Upper lobe of left lung (tissue), 6 donors: ENCODE measurements at places on chromosomes 16 and 17. TPM values are rescaled to one million over a fixed set of nuclear protein-coding genes. Genes with fewer than 3 reads are reported as not detected.

- peak overlapping the region; percentile 83 for H3K4me3 ChIP-seq
- H3K36me3 ChIP-seq = peaks cover 13% of the 10 kb centered on the region
- no peak overlapping the region for H3K27ac ChIP-seq
- peaks cover 29% of the 10 kb centered on the region for H3K4me1 ChIP-seq
- no peak for DNase-seq
Measured at GRCh38 chr17:70171159-70171558, 1.8 kb downstream of the KCNJ2 start.

- no peaks in the 10 kb centered on the region for H3K36me3 ChIP-seq
- peaks cover 15% of the 10 kb centered on the region for H3K4me1 ChIP-seq
- no peak for DNase-seq
Measured at GRCh38 chr17:50265690-50266315, 8.5 kb upstream of the TMEM92 start.

Gene EPX
- total RNA-seq = not detected

DNA sequence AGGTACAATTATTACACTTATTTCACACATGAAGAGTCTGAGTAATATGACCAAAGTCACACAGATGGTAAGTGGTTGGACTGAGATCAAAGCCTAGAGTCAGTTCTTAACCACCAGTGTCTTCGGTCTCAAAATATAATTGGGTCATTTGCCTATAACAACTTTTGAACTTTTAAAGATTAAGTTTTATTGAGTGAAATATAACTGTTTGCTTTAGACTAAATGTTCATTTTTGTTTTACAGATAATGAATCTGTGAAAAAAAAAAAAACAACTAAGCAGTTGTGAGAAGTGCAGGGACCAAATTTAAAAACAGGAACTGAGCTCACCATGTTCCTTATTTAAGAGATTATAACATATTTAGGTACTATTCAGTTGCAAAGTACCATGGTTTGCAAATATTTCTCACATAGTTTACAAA is 150.1 kb downstream of the ITFG1 start:
- no peak overlapping the region for H3K27ac ChIP-seq
- no peaks in the 10 kb centered on the region for H3K27me3 ChIP-seq
- H3K4me3 ChIP-seq = no peak overlapping the region

- no peak overlapping the region for H3K27ac ChIP-seq
- DNase-seq = no peak
- H3K4me1 ChIP-seq = no peaks in the 10 kb centered on the region
Measured at GRCh38 chr16:72162105-72162692, 9.8 kb downstream of the PMFBP1 start.

DNA sequence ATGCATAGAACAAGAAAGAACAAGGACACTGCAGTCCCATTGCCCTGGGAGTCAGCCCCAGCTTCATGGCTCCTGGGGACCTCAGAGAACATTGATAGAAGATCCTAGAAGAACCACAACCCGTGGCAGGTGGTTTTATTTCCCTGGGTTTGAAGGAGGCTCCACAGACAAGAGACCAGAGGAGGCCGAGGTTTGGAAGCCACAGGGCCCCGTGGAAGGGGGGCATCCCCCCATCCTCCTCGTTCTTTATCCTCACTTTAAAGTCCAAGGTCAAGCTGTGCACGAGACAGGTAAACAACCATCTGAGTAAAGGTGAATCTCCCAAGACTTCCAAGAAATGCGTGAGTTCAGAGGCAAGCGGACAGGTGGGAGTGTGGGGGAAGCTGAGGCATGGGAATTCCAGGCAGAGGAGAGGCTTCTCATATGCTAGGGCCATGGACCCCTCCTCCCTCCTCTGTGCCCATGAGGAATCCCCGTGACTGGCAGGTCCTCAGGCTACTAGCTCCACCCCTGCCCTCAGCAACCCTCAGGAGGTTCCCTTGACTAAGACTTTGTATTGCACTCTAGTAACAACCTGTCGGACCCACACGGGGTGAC is 849 bp upstream of the SULT1A1 start:
- DNase-seq = no peak
- peaks cover 35% of the 10 kb centered on the region for H3K4me1 ChIP-seq
- H3K27ac ChIP-seq = peak overlapping the region; percentile 83
- H3K27me3 ChIP-seq = no peaks in the 10 kb centered on the region
- peaks cover 14% of the 10 kb centered on the region for H3K36me3 ChIP-seq
